Activated CD8-positive, alpha-beta memory T cell treated with anti-CD3 and anti-CD28 coated beads for 48 hours (primary cell): ENCODE measurements at places on chromosomes 6 and 20.

DNA sequence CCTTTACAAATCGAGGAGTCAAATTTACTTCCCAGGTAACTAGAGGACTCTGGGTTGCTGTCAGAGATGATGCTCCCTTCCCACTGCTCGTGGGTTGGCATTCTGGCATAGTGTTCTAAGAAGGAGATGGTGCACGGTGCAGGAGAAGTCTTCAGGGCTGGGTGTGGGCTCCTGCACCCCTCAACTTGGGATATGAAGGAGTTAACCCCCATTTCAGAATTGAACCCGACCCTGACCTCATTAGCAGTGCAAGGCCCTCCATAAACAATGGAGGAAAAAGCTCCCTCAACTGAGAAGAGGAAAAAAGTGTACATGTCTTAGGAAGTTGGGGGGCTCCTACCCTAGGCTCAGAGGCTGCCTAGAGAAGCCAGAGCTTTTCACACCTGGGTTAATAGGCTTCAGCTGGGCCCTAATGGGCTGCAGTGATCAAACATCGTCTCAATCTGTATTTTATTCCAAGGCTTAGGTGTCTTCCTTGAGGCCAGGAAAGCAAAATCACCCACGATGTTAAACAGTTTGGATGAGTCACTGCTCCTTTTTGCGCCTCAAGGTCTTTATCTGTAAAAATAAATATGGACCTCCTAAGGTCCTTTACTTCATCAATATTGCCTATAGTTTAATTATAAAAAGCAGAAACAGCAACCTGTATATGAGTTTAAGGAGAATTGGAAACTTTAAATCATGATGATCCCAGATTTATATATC, 29.4 kb downstream of the TFAP2B start:
- no peak for DNase-seq

DNA sequence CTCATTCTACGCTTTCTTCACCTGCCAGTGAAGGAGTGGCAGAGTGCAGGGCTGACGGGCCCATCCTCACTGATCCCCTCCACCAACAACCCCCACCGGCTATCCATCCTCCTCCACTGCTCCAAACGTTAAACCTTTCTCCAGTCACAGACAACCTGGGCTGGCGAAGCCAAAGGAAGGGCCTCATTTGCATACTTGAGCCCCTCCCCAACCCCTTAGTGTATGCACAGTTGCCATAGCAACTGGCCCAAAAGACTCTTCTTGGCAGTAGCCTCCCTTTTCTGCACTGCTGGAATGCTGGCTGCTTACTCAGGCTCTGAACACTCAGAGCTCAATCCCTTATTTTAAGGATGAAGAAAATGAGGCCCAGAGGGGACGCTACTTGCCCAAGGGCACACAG, 130.3 kb downstream of the GRM4 start:
- no peak for DNase-seq

DNA sequence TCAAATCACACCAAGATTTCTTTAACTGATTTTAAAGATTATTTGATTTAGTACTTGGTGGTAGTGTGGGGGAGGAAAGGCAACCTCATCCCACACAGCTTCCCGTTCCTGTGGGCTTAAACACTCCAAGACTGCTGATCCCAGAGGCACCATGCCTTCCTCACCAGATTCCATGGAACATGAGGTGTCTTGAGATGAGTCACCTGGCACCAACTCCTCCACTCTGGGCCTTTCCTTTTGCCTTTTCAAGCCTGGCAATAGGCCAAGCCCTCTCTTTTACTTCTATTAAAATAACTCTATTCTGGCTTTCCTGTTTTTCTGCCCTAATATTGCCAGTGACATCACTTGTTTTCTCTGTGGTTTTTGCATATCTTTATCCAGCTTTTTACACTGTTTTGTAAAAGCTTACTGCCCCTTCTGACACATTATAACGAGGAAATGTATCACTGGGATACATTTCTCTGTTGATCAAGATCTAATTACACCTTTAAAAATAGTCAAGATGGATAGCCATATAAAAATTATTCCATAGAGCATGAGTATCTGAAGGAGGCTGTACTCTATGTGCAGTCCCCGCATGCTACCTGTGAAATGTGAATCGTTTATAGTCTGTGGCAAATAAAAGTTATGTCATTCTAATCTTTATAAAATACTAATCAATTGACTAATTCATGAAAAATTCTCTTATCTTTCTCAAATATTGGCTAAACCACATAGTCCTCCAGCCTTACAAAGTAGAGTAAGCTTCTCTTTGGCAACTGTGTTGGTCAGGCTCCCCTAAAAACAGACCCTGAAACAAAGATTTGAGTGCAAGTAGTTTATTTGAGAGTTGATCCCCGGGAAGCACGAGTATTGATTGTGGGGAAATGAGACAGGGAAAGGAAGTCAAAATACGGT, 257.8 kb upstream of the KCNQ5 start:
- DNase-seq, result no peak

- no peak for DNase-seq
These were observed 535 bp upstream of the CCDC170 start for GRCh38 chr6:151493161-151493803.

DNA sequence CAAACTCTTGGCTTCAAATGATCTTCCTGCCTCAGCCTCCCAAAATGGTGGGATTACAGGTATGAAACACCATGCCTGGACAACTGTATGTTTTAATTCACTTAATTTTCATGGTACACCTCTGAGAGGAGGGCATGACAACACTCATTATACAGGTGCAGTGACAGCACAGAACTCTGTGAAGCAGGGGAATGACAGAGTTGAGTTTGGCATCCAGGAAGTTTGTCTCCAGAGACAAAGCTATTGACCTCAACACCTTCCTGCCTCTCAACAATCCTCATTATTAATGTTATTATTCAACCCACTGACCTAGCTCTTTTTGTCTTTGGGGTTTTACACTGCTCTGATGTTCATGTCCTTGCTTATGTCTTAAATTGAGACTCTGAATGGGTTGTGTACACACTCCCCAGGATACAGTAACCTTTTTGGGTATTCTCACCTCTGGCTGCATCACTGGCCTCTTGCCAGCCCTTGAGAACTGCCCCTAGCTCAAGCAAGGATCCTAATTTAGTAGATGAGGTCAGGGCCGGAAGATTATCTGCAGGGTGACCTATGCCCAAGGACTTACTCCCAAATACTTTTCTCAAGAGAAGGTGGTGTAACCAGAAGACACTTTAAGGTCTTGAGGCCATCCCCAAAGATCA, 13.0 kb upstream of the IER3 start:
- DNase-seq, result no peak

DNA sequence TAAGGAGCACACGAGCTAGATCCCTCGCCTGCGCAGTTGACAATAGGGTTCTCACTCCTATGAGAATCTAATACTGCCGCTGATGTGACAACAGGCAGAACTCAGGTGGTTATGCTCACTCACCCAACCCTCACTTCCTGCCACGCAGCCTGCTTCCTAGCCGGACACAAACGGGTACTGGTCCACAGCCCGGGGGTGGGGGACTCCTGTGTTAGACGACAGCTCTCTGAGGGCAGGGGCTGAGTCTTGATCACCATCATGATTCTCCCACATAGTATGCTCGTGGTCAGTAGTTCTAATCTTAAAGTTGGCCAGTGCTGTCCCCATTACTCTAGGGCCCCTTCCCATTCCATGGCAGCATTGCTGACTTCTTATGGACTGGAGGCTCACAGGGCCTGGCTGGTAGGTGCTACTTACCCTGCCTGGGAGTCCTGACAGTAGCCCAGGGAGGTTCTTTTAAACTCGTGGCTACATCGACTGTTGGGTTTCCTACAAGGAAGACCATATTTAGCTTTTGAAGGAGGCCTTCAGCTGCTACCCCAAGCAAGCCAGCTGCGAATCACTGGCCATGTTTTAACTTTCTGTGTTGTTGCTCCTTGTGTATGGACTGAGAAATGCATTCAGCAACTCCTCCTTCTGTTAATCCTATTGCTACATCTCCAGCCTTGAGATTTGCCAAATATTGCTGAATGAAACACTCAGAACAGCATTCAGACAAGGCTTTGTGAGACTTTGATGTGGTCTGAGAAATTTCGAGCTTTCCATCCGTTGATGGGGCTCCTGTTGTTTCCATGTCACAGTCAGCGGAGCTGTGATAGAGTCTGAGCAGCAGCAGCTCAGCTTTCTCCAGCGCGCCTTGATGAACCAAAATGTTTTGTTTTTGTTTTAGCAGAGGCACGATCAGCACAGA, 300.3 kb downstream of the NRN1 start:
- no peak for DNase-seq

- DNase-seq, result no peak
These were observed 65.8 kb upstream of the CCDC167 start for GRCh38 chr6:37565267-37566110.

GRCh38 chr6:20909621-20910020, 375.4 kb downstream of the CDKAL1 start:
- DNase-seq, result no peak

GRCh38 chr6:137339929-137340559, 120.9 kb upstream of the IFNGR1 start:
- no peak for DNase-seq

DNA sequence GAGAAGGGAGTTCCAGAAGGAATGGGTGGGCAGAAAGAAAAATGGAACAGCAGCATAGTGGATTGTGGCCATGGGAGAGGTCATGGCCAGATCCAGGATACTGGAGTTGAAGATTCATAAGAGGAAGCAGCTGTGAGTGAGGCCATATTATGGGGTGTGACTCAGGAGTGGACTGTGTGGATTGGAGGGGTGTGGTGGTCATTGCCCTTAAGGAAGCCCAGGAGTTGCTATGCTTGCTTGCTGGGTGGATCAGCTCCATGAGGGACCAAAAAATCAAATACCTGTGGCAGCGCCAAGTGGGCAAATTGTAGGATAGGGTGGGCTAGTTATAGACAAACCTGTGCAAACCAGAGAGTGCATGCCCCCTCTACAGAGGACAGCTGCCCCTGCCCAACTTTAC, 18.3 kb downstream of the LRRC1 start:
- DNase-seq, result no peak

GRCh38 chr20:16096756-16097326, 476.4 kb downstream of the KIF16B start:
- DNase-seq, result no peak

- DNase-seq, result no peak
These were observed 103.2 kb upstream of the BEND6 start for GRCh38 chr6:56851541-56852259.

DNA sequence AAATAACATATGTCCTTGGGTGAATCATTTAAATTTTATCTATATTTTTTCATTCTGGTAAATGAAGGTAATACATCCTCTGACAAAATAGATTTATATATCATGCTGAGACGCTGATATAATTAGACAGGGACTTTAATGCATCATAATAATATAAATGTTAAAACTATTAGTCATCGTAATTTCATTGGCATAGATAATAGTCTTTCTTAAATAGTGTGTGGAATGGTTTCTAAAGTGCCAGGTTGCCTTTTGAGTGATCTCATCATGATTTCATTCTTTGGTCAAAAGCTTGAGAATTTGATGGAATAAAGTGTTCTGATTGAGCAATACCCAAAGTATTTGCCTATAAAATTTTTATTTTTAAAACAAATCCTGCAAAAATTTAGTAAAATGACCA, 43.2 kb upstream of the BMP5 start:
- DNase-seq, result no peak

- DNase-seq, result no peak
These were observed 74.7 kb downstream of the BTBD3 start for GRCh38 chr20:11992426-11992825.

- no peak for DNase-seq
These were observed 27.9 kb upstream of the TBC1D7 start for GRCh38 chr6:13355999-13356785.

- no peak for DNase-seq
These were observed 34.3 kb upstream of the QKI start for GRCh38 chr6:163380216-163380615.

DNA sequence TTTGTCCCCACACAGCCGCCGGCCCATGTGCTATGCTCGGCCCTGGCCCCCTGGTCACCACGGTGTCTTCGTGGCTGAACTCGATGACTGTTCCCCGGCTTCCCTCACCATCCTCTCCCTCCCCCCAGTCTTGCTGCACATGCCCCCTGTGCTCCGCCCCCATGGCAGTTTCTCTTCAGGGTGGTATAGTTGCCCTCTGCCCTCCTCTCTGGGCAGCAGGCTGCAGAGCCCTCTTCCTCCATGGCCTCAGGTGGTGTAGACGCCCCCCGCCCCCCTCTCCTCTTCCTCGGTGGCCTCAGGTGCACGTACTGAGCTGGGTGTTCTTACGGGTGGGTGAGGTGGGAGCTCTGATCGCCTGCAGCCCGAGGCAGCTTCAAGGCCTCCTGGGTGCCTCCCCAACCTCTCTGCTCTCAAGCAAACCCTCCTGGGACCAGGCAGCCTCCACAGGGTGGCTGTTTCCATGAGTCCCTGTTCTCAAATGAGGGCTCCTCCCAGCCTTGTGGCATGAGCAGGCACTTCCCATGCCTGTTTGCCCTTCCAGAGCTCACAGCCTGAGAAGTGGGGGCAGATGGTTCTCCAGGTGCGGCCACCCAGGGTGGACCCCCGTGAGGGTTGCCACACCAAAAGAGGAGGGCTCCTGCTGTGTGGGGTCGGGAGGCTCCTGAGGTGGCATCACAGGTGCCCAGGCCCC, 24.8 kb downstream of the COL20A1 start:
- DNase-seq, result no peak

DNA sequence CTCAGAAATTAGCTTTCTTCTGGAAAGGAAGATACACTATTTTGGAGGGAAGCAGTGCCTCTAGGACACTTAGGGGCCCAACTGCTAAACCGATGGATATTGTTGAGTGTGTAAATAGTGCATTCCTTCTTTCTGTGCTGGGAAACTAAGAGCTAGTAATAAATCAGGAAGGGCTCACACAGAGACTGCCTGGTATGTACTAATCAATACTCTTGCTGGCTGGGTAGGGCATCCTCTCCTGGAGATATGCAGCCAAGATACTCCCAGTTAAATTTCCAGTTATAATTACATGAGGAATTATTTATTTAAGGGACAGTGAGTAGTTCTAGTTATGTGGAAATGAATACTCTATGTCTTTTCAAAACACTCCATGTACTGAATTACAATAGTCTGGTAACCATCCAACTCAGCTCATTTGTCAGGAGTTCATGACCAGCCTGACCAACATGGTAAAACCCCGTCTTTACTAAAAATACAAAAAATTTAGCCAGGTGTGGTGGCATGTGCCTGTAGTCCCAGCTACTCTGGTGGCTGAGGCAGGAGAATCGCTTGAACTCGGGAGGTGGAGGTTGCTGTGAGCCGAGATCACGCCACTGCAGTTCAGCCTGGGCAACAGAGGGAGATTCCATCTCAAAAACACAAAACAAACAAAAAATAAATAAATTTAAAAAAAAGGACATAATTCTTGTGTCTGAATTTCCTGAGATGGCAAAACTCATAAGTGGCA, 100.0 kb downstream of the OR2B2 start:
- DNase-seq, result no peak

- no peak for DNase-seq
These were observed 18.1 kb downstream of the ADGRB3 start for GRCh38 chr6:68653074-68653705.

- DNase-seq, result no peak
These were observed 717.4 kb upstream of the MANEA start for GRCh38 chr6:94859924-94860323.

GRCh38 chr6:23688650-23689049, 437.4 kb upstream of the NRSN1 start:
- DNase-seq, result no peak

- DNase-seq, result no peak
These were observed 2.9 kb upstream of the TMEM74B start for GRCh38 chr20:1187605-1188171.
